ENCODE measurements at places on chromosomes 7 and 10.
A peak's percentile ranks its signal among the peaks of the same experiment; 100 is the strongest.

DNA sequence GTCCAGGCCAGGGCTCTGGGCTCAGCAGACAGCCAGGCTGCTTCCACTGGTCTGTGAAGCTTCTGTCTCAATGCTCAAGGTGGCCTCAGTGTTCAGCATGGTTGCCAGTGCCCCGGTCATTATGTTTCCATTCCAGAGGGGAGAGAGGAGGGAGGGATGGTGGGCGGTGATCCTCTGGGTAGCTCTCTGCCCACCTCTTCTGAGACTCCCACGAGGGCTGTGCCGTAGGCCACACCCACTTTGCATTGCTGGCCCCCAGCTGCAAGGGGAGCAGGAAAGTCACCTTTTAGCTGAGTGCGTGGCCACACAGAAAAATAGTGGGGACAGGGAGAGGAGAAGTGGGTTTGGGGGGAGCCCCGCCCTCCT lies 42.5 kb downstream of the FOXK1 start:
- DNase-seq: no peak

- no peak for DNase-seq
Observed at GRCh38 chr10:51952056-51952455, 252.7 kb upstream of the CSTF2T start.

GRCh38 chr10:117746541-117747448 lies 204.2 kb downstream of the EMX2 start:
- DNase-seq: no peak

DNA sequence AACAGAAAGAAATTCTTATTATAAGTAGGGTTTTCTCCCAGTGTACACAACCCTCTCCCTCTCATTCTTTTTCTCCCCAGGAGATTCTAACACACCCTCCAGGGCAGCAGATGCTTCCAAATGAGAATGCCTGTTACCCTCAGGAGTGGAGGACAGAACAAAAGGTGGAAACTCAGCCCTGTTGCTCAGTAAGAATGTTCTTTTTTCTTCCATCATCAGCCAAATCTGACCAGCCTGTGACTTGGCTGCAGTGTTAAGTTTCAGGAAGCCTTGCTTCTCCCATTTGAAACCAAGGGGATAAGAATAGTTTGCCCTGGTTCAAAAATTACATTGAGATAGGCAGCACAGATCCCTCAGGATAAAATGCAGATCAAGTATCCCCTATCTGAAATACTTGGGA lies 77.5 kb upstream of the EEPD1 start:
- DNase-seq: no peak

DNA sequence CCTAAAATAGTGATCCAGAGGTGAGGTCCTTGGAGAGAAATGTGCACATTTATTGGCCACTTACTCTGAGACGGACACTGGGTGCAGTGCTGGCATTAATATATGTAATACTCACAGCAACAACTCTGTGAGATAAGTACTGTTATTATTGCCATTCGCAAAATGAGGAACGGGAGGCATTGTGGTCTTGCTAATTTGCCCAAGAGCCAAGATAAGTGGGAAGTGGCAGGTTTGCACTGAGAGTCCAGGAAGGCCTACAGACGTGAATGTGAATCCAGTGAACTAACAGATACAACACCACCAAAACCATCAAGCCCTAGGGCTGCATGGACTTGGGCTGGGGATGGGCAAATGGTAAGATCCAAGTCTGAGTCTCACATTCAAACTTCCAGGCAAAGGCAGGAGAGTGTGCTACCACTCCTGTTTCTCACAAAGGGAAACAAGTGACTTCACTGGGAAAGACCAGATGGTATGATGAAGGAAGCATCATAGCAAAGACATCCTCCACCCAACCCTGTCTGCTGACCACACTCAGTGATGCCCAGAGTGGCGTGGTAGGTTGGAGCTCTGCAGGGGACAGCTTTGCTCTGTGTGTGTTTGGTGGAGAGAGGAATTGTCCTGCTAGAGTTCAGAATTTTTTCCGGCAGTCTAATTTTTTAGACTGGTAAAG lies 19.2 kb downstream of the TMEM273 start:
- DNase-seq: no peak

GRCh38 chr7:2572101-2572842 lies 13.5 kb downstream of the IQCE start:
- DNase-seq: no peak

DNA sequence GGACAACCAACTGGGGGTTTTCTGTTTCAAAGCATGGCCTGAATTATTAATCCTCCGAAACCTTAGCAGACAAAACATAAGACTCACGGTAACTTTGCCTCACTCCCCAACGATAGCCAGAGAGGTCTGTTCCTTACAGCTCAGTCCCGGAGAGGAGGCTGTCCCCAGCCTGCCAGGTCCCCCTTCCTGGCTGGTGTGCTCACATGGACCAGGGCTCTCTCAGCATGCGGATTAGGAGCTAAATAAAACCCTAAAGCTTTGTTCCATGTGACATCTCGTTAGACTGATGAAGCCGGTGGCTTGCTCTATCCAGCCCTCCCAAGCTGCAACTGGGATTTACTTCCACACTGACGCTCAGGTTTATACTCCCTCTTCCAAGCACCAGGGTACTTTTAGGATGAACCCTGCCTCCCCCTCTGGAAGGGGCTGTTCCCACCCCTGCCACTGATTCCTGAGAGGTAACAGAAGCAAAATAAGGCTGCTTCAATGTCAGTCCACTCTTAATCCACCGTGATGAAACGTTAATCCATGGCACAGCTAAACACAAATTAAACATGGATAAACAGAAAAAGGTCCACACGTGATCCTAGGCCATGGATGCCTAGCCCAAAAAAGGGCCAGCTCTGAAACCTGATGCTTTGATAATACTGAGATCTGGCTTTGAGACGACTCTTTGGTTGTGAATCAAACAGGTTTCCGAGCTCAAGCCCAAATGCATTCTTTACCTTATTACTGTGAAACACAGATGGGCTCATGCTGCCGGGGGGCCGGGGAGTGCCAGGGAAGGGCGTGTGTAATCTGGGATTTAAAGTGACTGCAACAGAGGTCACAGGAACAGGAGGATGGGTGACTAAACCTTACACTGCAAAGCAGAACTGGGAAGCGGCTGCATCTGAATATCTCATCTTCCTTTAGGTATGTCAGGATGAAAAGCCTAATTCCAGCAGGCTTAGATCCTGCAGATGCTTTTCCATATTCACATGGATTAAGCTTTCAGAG lies 86.2 kb downstream of the ZRANB1 start:
- no peak for DNase-seq

- DNase-seq: no peak
Observed at GRCh38 chr7:47582764-47583738, 1.1 kb upstream of the TNS3 start.

DNA sequence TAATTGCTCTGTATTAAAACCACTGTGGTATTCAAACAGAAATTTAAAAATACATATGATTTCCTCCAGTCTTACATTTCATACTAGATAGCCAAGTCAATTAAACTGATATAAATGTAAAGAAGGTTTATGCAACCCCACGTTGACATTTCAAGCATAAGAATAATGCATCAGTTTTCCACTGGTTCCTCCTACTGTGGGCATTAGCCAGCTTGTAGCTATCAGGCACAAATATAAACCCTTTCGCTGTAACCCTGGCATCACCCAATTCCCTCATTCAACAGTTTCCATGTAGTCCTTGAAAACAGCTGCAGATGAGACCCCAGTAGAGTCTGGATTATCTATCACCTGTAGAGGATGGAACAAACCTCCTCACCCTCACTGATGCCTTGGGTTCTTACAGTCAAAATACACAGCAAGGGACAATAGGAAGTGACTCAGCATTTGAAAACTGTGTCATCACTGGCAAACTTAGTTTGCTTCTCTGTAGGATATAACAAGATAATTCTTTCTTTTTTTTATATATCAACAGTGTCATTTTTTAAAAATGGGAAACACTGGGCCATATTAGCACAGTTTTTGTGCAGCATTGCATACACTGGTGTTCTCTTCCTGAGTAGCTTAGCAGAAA lies 113.0 kb downstream of the PDE1C start:
- no peak for DNase-seq

DNA sequence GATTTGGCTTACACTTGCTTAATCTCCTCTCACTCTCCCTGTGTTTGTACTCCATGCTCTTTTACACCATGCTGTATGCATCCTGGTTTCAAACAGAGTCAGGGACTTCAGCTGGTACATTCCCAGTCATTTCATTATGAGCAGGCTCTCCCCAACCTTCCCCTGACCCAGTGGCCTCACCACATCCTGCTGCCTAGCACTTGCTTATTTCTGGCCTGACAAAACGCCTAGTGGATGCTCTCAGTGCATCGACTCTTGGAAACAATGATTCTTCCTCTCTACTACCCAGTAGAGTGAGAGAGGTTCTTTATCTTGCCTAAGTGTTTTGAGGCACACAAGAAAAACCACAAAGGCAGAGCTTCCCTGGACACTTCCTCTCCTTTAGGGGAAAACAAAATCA lies 63.4 kb downstream of the CAV1 start:
- no peak for DNase-seq

DNA sequence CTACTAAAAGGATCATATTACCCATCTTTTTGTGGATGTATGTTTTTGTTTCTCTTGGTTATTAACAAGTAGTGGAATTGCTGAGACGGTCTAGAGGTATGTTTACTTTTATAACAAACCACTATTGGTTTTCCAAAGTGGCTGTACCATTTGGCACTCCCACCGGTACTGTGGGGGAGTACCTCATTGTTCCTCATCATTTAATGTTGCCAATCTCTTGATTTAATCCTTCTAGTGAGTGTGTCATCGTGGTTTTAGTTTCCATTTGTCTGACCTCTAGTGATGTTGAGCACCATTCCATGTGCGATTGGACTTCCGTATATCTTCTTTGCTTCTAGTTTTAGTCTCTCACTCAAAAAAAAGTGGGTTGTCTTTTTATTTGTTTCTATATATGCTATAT lies 50.4 kb downstream of the RBM33 start:
- no peak for DNase-seq

DNA sequence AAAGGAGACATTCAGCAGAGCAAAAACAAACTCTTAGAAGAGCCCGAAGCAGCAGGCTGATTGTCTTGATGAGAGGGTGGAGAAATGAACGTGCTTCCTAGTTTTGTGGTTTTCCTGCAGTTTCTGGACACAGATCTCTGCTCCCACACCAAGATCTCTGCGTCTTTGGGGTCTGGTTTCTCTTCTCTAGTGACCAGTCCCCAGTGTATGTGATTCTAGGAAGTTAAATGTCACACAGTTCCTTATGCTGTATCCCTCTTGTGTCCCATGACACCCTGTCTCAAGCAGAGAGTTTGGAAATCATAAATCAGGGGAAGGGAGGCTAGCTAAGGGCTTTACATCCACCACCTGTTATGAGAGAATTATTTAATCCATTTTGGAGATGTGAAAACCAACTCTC lies 55.4 kb upstream of the KLF14 start:
- no peak for DNase-seq

- no peak for DNase-seq
Observed at GRCh38 chr7:4139656-4140625, 542.2 kb upstream of the FOXK1 start.

DNA sequence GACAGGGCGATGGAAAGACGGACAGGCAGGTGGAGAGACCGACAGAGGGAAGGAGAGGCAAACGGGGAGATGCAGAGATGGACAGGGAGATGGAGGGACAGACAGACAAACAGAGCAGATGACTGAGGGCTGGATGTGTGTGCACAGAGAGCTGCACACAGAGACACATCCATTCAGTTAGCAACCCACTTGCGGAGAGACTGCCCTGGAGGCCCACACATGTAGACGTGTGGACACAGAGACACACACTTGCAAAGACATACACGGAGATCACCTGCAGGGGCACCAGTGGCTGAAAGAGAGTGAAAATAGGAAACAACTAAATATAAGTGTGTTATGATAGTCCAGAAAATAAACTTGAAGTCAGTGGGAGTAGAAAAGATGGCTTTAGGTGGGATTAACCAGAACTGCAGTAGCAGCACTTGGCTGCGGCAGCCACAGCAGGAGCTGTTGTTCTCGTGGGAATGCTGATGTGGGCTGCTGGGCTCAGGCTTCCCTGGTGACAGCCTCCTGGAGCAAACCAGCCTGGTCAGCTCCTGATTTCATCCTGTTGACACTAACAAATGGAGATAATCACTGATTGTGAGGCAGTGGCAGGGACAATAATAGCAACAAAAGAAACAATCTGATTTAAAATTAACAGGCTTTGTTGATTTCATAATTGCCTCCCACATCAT lies 134.1 kb downstream of the CCNY start:
- no peak for DNase-seq

- DNase-seq: no peak
Observed at GRCh38 chr7:115009139-115009538, 87.2 kb downstream of the MDFIC start.

DNA sequence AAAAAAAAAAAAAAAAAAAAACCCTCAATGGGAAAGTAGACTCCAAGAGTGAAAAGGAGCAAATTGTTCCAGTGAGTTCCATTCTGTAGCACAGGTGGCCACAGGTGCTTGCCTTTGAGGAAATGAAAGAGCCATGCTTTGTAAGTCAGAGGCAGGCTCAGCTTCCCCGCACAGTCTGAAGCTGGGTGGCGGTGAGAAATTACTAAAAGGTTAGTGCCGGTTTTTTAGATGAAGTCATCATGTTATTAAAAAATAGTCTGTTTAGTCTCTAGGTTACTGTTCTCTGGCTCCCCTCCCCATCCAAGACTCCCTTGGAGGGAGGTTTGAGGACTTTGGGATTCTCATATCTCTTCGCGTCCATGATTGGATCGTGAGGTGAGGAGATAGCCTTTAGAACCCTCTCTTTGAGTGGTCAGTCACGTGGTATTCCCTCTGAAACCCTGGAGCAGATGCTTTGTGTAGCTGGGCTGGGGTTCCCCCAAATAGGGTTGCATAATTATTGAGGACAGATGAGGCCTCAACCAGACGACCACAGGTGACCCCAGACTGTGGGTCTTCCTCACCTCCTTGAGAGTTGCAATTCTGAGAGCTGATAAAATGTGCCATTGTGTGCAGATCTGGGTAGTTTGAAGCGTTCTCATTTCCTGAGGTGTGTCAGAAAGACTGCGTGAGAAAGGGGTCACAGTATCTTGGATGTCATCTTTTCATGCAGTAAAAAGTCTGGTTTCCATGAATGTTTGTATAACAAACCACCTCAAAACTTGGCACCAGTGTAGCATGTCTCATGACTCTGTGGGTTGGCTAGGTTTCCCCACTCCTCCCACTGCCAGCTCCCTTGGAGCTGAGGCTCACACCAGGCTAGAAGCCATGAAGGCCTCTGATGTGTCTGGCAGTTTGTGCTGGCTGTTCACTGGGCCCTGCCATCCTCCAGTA lies 27.1 kb downstream of the OGDH start:
- DNase-seq: peak; percentile 27

DNA sequence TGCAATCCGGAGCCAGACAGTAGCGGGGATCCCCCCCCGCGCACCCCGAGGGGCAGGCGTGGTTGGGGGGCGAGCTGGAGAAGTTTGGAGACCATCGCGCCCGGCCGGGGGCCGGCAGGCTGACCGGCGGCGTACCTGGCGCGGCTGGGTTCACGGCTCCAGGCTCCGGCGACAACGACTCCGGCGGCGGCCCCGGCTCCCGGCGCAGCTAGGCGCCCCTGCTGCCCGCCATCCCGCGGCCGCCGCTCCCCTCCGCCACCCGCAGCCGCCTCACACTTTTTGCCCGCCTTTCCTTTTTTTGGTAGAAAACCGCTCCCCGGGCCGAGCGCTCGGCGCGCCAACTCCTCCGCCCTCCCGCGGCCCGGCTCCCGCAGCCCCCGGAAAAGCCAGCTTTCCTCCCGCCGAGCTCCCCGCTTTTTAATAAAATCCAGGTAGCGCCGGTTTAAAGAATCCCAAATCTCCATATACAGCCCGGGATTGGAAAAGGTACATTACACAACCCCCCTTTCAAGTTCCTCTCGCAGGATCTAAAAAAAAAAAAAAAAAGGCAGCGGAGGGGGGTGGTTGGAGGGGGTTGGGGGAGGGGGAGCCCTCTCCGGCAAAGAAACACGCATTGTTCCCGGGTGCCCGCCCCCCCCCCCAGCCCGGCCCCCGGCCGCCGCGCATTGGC lies at the start of gene TNRC18:
TSS of gene TNRC18 (minus strand) at position 529 of the 670 bp plus-strand sequence. CDS start 2,588 bp downstream, outside the sequence.
- DNase-seq: peak; percentile 57

- no peak for DNase-seq
Observed at GRCh38 chr7:142357953-142358520, 100.2 kb upstream of the PRSS58 start.

Data from anterior cingulate cortex (tissue), 58 donors.